ENCODE measurements at places on chromosomes 5 and 9.

DNA sequence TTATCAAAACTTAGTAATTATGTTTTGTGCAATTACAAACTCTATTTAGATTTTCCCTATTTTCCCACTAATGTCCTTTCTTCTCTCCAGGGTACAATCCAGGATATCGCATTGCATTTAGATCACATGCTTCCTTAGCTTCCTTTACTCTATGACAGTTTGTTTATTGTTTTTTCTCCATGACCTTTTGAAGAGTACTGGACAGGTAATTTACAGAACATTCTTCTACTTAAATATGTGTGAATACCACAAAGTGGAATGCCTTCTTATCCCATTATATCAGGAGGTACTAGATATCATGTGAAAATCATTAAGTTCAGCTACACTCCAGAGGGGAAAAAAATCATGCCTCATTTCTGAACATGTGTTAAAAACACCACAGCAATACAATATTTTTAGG, 776.6 kb upstream of the CDH9 start:
- DNase-seq = no peak

- no peak for DNase-seq
Measured at GRCh38 chr9:136950656-136951276, 1.3 kb upstream of the LCN12 start.

DNA sequence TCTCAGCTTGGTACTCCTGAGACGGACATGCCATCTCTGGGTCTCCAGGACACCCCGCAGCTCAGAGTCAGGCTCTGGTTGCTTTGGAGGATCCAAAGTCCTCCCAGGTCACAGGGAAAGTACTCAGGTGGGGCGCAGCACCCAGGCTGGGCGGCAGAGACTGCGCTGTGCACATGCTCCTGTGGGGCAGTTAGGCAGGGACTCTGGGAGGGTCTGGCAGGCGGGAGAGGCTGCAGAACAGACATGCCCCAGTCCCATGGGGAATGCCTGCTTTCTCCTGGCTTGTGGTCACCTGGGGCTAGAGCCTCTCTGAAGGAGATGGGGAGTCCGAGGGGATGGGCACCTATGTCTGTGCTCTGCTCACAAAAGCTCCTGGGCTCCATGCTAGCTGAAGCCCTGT, 45.3 kb upstream of the ITGA2 start:
- no peak for DNase-seq

GRCh38 chr5:150255659-150256409, 33.7 kb downstream of the CAMK2A start:
- no peak for DNase-seq

- no peak for DNase-seq
Measured at GRCh38 chr9:90198956-90199355, 443.7 kb downstream of the DIRAS2 start.

- DNase-seq = peak; percentile 8
Measured at GRCh38 chr5:68087866-68088265, 127.7 kb upstream of the PIK3R1 start.

DNA sequence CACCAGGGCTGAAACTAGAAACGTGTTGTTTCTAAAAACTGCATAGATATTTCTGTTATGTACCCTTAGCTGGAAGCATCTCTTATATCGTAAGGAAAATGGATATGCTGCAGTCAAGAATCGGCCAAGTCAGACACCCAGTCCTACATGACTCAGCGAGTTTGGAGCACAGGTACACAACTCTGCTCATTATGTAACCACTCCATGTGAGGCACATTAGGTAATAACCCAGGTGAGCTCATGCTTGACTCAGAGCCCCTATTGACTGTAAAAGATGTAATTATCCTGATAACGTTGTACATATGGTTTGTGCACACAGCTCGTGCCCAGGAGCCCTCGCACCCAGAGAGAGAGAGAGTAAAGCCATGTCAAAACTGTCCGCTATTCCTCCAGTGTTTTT, 593.7 kb upstream of the ACO1 start:
- DNase-seq = no peak

- DNase-seq = no peak
Measured at GRCh38 chr9:3955305-3955687, 344.6 kb downstream of the GLIS3 start.

DNA sequence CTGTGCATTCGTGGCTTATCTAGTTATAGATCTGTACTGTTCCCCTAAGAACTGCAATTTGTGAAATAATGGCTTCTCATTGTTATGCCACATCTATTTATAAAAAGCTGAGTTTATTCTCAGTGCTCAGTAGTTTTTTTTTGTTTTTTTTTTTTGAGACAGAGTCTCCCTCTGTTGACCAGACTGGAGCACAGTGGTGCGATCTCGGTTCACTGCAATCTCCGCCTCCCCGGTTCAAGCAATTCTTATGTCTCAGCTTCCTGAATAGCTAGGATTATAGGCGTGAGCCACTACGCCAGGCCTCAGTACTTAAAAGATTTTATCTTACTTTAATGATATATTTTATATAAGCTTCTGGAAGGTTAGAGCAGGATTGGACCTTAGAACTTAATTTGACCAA, 19.0 kb downstream of the SEC61B start:
- no peak for DNase-seq

DNA sequence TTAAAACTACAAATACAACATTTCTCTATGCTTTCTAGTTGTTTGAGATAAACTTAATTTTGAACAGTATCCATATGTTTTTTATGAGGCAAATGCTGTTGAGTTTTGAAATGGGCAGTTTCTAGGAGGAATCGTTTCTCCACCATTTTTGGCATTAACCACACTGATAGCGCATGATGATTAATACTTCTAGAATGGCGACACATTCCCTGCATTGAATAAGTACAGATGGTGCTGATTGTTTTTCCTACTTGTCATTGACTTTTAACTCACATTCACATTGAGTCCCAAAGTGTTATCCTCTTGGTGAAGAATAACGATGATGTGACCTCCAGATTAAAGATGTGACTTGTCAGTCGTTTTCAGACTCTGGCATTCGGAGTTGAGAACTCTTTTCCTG, 6.5 kb upstream of the CCDC192 start:
- no peak for DNase-seq

- DNase-seq = no peak
Measured at GRCh38 chr5:52830650-52831049, 42.9 kb downstream of the ITGA1 start.

DNA sequence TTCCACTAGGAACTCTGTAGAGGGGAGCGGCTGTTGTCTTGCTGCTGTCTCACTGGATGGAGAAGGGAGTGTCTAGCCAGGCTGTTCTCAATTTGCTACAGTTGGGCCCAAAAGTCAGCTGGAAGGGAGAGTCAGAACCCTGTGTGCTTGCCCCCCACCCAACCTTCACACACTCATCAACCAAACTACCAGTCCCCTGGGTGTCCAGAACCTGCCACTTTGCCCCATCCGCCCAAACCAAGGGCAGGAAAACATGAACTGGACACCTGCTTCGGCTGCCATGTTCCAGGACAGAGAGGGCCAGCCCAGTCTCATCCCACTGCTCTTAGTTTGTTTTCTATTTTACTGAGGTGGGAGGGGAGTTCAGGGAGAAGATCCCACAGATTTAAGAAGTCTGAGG, 82.1 kb downstream of the S1PR3 start:
- DNase-seq = no peak

DNA sequence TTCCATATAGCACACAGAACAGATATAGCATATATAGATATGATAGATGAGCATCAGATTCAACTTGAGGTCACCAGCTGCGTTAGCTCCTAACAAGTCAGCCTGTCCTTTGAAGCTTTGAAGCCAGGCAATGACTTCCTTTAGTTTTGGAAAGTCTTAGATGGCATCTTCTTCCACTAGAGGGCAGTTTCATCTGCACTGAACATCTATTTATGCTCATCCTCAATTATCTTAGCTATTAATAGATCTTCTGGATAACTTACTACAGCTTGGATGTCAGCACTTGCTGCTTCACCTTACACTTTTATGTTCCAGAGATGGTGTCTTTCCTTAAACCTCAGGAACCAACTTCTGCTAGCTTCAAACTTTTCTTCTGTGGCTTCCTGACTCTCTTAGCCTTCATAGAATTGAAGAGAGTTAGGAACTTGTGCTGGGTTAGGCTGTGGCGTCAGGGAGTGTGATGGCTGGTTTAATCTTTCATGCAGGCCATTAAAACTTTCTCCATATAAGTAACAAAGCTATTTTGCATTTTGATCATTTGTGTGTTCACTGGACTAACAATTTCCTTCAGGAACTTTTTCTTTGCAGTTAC, 1401.4 kb downstream of the EFNA5 start:
- DNase-seq = peak; percentile 3

GRCh38 chr5:33059081-33059480, 348.0 kb downstream of the NPR3 start:
- DNase-seq = no peak

GRCh38 chr5:141799507-141800167, 78.6 kb downstream of the PCDH1 start:
- DNase-seq = no peak

GRCh38 chr5:64759960-64760660, 8.4 kb downstream of the SREK1IP1 start:
- peak; percentile 31 for DNase-seq

DNA sequence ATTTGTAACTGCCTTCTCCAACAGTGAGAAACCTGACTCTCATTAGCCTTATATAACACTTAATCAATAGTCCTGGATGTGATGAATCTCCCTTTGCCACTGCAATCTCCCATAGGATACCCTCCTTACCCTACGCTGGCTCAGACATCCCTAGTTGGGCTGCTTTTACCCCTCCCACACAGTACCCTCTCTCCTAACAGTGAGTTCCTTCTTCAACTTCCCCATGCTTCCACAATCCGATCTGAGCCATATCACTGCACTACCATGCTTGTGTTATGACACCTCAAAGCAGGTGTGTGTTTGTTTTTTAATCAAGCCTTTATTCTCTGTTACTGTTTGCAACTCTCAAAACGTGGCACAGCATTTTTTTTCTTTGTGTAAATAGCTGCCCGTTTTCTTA, 60.5 kb upstream of the C9orf72 start:
- DNase-seq = no peak

DNA sequence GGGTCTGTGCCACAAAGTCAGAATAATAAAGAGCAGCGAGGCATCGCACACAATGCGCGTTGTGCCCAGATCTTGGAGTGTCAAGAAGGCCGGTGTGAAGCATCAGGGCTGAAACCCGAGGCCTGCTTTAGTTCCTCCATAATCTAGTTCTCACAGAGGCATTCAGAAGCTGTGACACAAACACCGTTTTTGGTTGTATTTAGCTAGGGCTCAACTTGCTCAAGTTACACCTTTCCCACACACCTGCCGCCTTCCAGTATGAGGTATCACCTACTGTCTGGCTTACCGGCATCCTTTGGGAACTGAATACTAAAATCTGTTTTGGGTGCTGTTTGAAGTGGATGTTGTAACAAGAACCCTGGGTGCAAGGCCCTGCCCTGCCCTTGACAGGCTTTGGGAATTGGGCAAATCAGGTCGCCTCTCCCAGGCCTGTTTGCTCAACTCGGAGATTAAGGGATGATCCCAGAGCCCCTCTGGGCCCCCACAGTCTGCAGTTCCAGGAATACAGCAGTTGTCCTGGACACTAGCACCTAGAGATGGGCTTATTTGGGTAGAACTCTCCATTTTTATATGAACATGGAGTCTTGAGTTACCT, 27.0 kb downstream of the SLC25A25 start:
- DNase-seq = no peak

DNA sequence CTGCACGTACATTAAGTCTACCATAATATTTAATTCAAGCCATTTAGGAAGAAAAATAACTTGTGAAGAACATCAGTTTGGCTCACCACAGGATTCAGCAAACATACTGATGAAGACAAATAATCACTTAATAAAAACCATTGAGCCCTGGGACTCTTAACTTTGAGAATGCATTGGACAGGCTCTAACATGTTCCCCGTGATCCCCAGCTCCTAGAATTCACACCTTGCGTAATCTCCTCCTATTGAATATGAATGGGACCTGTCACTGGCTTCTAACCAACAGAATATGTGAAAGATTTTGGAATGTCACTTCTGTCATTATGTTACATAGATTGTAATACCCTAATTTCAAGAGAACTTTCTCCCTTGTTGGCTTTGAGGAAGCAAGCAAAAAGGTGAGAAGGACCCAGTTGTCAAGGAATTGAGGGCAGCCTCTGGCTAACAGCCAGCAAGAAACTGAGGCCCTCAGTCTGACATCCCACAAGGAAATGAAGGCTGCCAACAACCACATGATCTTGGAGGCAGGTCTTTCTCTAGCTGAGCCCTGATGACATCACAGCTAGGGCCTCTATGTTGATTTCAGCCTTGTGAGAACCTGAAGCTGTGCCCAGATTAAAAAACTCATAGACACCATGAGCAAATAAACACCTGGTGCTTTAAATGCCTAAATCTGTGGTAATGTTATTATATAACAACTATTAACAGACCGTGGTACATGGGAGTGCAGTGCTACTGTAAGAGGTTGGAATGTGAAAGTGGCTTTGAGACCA, 433.2 kb downstream of the SEMA5A start:
- no peak for DNase-seq

DNA sequence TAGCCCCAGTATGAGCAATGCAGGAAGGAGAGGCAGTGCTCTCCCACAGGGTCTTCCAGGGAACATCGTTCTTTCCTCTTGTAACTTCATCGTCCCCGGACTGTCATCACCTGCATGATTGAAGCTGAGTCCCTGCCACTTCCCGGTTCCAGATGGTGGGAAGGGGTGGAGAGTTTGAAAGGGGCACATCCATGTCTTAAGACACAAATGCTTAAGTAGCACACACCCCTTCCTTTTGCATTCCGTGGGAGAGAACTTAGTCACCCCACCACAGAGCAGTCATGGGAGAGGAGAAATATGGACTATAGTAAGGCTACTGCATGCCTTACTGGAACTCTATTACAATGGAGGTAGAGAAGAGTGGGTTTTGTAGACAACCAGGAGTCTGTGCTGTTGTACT, 165.3 kb upstream of the GAS1 start:
- no peak for DNase-seq

- DNase-seq = no peak
Measured at GRCh38 chr5:135360278-135361274, 38.5 kb downstream of the MACROH2A1 start.

DNA sequence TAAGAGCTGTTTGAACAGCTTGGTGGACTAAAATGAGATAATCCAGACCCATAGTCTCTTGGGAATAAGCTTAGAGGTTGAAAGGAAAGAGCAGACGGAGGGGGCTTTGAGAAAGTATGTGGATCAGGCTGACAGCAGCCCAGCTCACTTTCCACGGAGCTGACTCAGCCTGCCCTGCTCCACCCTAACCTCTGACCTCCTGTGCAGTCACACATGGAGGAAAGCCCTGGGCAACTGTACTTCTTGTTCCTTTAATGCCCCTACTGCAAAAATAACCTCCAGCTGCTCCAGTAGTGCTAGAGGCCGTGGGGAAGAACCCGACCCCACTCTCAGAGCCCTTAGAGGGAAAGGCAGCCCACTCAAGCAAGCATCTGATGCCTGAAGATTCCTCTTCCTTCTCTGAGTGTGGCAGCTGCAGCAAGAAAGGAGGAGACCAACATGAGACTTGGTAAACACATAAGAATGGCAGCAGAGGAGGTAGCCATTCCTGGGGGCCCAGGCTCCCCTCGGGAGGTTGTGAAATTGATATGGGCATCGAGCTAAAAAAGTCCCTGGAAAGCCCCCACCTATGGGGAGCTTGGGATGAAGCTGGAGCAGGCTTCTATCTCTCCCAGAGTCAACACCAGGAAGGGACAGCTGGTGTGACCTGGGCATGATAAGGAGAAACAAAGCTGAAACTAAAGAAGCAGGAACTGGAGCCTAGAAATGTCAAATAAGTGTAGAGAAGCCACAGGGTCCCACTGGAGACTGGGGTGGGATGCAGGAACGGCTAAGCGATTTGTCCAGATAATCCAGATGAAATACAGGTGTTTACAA, 204.3 kb downstream of the PIK3R1 start:
- DNase-seq = no peak
